ENCODE measurements at places on chromosomes 5 and 9.

GRCh38 chr5:156920042-156920860, 42.8 kb downstream of the TIMD4 start:
- peak; percentile 9 for DNase-seq

- DNase-seq, result peak; percentile 40
Measured at GRCh38 chr5:14727428-14727865, 62.9 kb downstream of the OTULIN start.

GRCh38 chr5:61394078-61394704, 62.1 kb downstream of the ZSWIM6 start:
- no peak for DNase-seq

DNA sequence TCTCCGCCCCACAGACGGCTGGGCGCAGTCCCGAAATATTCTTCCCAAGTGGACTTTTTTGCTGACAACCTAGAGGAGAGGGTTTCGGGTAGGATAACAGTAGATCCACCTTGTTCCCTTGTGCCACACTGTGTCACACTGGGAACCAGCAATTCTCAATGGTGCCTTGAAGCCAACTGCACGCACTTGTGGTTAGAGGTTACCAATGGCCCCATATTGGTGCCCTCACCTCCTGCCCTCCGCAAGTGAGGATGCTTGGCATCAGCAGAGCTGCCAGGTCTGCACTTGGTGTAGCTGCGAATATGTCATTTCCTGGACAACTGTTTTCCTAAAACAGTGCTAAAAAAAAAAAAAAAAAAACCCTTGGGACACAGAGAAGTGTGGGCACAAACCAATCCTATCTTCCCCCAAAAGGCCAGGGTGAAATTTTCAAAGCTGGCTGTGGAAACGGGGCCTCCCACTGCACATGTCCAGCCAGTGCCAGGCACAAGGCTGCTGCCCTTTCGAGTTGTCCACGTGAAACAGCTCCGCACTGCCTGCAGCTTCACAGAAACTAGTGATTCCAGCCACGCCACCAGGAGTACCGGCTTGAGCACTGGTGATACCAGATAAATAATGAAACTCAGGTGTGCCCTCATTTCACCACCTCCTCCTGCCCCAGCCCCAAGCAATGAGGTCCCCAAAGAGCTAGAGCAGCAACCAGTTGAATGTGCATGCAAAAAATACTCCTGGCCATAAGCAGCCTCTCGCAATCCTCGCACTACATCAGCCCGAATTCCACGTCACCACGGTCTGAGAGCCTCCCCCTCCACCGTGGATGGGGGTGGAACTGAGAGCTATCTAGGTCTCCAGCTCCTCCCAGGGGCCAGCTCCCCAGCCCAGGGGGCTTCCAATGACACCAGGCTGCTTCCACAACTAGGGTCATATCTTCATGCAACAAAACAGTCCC, 51.2 kb downstream of the USP20 start:
- DNase-seq, result no peak

- no peak for DNase-seq
Measured at GRCh38 chr5:66518753-66519152, 77.4 kb upstream of the MAST4 start.

DNA sequence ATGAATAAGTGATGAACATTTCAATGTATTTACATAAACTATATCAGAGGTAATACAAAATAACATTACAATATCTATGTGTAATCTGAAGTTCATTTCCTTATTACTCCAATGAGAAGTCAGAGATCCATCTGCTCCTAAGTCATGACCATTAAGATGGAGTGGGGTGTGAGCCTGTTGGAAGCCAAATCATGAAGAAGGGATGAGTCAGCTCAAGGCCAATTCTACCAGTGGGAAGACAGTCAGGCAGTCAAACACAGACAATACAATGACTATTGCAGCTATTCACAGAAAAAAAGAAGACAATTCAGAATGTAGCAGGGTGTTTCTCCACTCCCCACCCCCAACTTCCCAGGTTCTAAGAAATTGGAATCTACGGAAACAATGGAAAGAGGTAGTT, 155.0 kb downstream of the NFIB start:
- DNase-seq, result no peak

DNA sequence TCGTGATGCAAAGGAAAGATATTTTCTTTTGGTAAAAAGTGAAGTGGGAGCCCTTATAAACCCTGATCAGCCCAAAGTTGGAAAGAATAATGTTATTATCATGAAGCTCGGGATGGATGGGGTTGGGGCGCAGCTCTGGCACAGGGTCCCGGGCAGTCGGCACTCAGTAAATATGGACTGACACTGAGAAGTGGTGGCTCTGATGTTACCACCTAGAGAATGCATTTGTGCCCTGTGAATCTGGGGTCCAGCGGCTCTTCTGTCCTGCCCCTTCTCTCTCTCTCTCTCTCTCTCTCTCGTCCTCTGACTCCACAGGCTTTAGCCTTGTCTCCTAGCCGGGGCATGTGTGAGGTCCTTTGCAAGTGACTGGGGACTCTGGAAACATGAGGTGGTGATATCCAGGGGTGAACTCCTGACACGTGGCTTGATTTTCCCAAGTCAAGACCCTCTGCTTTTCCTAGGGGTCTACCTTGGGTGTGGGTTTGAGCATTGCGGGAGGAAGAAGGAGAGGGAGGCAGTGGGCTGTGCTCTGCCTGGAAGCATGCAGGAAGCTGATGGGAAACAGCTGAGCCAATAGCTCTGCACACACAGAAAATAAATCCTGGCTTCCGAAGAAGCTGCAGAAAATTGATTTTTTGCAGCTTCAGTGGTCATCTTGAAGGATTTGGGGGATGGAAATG, 162.7 kb downstream of the MACROH2A1 start:
- no peak for DNase-seq

DNA sequence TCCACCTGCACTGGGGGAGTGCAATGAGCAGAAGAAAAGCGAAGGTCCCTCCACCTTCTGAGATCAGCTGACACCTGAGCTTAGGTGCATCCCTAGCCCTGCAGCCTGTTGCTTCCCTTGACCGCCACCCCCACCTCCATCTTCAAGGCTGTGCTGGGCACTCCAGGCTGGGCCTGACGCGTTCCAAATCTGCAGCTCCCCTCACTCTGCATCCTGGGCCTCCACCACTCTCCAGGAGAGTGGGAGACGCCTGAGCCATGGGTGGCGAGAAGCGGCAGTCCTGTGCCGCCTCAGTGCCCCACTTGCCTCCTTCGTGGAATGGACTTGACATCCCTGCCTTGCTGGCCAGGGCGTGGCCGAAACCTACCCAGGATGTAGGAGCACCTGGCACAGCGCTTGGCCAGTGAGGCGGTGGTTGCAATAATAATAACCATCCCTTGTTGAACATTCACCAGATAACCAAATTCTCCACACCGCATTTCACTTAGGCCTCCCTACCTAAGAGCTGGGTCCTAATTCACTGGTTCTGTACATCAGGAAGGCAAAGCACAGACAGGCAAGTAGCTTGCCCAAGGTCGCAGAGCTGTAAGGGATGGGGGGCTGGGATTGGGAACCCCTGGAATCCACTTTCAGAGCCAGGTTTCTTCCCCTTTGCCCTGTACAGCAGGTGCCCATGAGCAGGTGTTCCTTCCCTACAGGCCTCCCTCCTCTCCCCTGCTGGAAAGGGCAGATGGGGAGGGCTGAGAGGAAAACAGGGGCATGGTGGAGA, 11.7 kb downstream of the B4GALT7 start:
- DNase-seq, result no peak

DNA sequence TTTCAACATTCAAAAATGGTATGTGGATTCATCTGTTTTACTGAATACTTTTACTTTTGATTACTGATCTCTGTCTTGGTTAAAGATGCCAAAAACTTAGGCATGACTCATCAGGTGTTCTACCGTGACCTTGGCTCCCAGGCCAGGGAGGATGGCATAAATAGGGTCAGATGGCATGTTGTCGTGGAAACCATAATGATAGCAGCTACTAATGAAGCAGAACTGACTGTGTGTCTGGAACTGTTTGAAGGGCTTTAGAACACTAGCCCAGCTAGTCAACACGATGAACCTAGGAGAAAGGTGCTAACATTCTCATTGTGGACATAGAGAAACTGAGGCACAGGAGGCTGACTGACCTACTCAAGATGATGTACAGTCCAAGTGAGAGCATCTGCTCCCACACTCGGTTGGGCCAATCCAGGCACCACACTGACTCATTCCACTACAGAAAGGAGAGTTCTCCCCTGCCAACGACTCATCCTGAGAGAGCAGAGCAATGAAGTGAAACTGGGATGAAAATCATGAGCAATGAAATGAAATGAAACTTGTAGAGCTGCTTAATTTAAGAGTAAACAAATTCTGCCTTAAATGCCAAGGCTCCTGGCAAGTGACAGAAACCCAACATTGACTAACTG, 116.0 kb downstream of the TENT4A start:
- DNase-seq, result no peak

GRCh38 chr9:133463234-133463863, 3.6 kb downstream of the CACFD1 start:
- no peak for DNase-seq

DNA sequence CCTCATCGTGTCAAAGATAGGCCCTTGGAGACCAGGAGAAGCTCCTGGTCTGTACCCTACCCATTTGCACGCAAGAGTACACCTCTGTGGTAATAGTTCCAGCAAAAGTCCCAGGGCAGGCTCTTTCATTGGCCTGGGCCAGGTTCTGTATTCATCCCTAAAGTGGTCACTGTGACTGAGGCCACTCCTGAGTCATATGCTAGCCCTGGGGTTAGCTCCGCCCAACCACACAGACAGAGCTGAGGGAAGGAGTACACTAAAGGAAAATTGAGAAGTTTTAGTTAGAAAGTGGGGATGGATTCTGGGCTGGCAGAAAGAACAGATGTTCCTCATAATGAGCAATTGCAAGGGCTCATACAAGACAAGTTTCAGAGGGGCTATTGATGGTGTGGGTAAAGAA, 206.7 kb downstream of the ARHGAP26 start:
- no peak for DNase-seq

DNA sequence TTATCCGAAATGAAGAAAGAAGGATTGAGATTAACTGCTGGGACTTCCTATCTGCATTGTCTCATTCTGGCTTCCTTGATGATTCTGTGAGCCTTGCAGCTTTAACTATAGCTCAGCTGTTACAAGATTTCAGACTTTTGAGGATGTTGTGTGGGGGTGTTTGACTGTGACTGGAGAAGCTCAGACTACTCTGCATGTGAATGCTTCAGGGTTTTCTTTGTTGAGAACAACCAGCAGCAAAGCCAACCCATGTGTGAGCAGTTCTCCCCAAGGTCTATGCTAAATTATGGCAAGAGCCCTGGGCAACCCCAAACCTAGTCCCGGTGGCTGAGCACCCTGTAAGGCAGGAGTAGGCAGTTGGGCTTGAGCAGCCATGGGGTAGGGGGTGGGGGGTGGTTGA, 8.4 kb upstream of the SCAI start:
- no peak for DNase-seq

- DNase-seq, result no peak
Measured at GRCh38 chr9:120570296-120570695, 9.7 kb downstream of the CDK5RAP2 start.

DNA sequence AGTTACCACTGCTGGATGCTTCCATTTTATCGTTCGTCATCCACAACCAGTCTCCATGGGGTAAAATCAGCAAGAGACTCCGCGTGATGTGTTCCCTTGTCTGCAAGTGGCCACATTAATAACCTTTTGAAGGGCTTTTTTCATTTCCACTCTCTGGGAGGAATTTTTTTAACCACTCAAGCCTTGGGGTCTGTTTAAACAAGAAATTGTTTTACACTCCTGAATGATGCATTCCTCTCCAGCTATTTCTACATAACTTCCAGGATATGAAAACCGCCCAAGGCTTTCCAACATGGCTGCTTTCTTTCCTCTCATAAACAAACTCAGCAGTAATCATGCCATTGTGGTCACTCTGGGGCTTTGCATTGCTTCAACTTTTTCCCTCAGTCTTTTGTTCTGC, 217.2 kb upstream of the DAPK1 start:
- no peak for DNase-seq

DNA sequence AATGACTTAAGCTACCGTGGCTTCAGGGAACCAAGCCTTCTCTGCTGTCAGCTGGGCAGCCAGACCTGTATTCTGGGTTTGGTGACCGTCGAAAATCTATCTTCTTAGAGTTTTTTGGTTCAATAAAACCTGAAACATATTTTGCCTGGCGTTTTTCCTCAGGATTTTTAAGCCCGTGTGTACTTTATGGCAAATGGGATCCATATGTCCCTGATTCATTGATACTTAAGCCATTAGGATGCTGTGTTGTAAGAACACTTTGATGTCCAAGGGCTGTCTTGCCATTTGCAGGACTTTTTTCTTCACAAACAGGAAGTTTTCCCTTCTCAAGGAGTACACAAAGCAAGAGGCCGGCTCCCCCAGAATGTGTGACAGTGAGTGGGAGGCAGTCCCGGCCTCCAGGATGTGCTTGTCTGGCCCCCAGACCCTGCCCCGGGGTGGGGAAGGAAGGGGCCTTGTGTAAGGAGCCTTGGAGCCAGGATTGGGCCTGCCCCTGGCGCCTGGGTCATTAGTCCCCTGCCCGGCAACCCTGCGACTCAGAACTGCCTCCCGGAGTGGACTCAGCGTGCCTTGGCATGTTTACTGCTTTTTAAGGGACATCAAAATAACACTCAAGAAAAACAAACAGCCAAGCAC, 83.4 kb upstream of the SMIM23 start:
- no peak for DNase-seq

- DNase-seq, result no peak
Measured at GRCh38 chr5:91206103-91206502, 177.0 kb downstream of the ARRDC3 start.

GRCh38 chr5:22352493-22352892, 500.7 kb downstream of the CDH12 start:
- DNase-seq, result no peak

- DNase-seq, result no peak
Measured at GRCh38 chr5:2091921-2092320, 209.2 kb upstream of the IRX4 start.

GRCh38 chr9:106502930-106503329, 360.0 kb upstream of the ZNF462 start:
- no peak for DNase-seq

DNA sequence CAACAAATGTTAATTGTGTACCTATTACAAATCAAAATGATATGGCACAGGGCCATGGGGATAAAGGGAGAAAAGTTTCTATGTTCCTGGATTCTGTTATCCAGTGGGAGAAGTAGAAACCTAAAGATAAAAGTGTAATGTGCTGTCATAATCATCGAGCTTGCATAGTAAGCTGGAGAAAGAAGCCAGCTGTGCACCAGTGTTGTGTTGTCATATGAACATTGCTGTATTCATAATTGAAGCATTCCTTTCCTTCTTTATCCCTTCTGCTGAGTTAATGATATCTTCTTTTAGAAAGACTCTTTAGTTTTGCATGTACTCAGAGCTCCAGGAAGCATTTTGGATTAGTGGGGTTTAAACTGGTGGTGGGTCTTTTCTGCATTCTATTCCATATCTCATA, 39.5 kb downstream of the NTRK2 start:
- DNase-seq, result no peak

Measured in activated CD8-positive, alpha-beta memory T cell treated with anti-CD3 and anti-CD28 coated beads for 4 hours (primary cell).